Neural crest cell (in vitro differentiated cells): ENCODE measurements at places on chromosomes 6 and 20. TPM values are rescaled to one million over a fixed set of nuclear protein-coding genes. Genes with fewer than 3 reads are reported as not detected.

GRCh38 chr6:138222901-138223546, 4.7 kb upstream of the PBOV1 start:
- H3K4me3 ChIP-seq, result no peak overlapping the region
- peaks cover 4% of the 10 kb centered on the region for H3K27me3 ChIP-seq
- no peaks in the 10 kb centered on the region for H3K4me1 ChIP-seq

DNA sequence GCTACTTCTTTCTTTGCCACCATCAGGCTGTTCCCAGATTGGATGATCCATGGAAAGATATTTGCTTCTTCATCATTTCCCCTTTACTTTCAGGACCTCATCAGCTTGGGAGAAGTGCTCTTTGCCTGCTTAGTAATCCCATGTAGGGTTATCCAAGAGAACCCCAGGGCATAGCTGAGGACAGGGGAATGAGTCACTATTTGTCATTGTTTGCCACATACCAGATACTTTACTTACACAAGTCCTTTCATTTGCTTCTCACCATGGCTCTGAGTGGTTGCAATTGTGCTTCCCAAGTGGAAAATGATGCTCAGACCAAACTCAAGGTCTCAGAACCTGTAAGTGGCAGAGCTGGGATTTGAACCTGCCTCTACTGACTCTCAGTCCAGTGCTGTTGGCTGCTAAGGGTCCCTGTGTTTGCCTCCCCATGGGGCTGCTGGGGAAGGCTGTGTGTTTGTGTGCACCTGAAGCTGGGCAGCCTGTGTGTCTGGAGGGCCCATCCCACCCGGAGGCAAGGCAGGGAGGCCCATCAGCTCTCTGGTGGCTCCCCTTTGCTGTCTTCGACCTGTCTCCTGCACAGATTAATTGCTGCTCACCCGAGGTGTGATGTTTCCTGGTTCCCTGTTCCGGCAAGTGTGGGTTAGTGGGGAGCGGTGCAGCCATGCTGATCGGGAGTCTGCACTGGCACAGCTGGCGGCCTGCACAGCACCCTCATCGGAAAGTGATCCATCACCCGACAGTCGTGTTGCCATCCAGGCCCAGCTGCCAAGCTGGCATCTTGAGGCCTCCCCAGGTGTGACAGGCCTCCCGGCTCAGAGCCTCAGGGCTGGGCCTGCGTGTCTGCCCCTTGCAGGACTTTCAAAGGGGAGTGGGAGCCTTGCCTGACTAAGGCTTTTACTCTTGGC, 228.8 kb downstream of the DHX35 start:
- no peak for DNase-seq
- no peaks in the 10 kb centered on the region for H3K36me3 ChIP-seq

- H3K36me3 ChIP-seq, result no peaks in the 10 kb centered on the region
- no peak within 1 kb of the TSS for H3K27ac ChIP-seq
- peak within 1 kb of the TSS; percentile 25 for H3K4me3 ChIP-seq
- peaks cover 22% of the 10 kb centered on the region for H3K27me3 ChIP-seq
These were observed at the start of gene LHFPL5 for GRCh38 chr6:35804996-35805736. Gene LHFPL5, plus strand, starts transcription at chr6:35805352. Its CDS starts 319 bp downstream, at chr6:35805671.

- H3K4me3 ChIP-seq, result no peak overlapping the region
- no peaks in the 10 kb centered on the region for H3K27me3 ChIP-seq
- DNase-seq, result no peak
- peaks cover 30% of the 10 kb centered on the region for H3K4me1 ChIP-seq
- peaks cover 32% of the 10 kb centered on the region for H3K36me3 ChIP-seq
These were observed 107.7 kb downstream of the AGPAT4 start for GRCh38 chr6:161166176-161166575.

- peaks cover 61% of the 10 kb centered on the region for H3K27me3 ChIP-seq
- DNase-seq, result no peak
- peaks cover 3% of the 10 kb centered on the region for H3K36me3 ChIP-seq
- H3K4me1 ChIP-seq, result no peaks in the 10 kb centered on the region
- no peak overlapping the region for H3K27ac ChIP-seq
These were observed 90.7 kb downstream of the CEP57L1 start for GRCh38 chr6:109186012-109186411.

GRCh38 chr6:96675597-96675996, 112.7 kb downstream of the FHL5 start:
- no peaks in the 10 kb centered on the region for H3K36me3 ChIP-seq
- no peak for DNase-seq
- H3K4me1 ChIP-seq, result no peaks in the 10 kb centered on the region
- H3K4me3 ChIP-seq, result no peak overlapping the region
- no peaks in the 10 kb centered on the region for H3K27me3 ChIP-seq

DNA sequence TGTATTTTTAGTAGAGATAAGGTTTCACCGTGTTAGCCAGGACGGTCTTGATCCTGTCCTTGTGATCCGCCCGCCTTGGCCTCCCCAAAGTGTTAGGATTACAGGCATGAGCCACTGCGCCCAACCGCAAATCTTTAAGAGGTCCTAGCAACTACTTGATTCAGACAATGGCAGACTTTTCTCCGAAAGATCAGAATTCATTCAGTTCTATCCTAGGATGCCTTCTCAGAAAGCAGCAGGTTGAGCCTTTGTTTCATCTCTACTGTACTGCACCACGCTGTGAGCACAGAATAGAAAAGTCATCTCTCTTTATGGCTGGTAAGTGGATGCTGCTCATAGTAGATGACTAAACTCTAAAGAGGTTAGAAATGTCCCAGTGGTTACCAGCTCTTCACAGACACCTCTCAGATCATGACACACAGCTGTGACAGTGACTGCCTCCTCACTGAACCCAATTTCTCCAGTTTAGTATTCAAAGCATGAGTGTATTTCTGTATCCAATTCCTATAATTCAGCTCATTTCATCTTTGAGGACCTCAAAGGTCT, 6.0 kb upstream of the HSF2 start:
- peaks cover 7% of the 10 kb centered on the region for H3K27me3 ChIP-seq
- no peaks in the 10 kb centered on the region for H3K36me3 ChIP-seq
- H3K4me3 ChIP-seq, result no peak overlapping the region
- H3K27ac ChIP-seq, result no peak overlapping the region
- peaks cover 4% of the 10 kb centered on the region for H3K4me1 ChIP-seq
- no peak for DNase-seq

GRCh38 chr6:144954241-144954556, 669.1 kb downstream of the UTRN start:
- H3K27me3 ChIP-seq, result no peaks in the 10 kb centered on the region
- DNase-seq, result no peak

- H3K27me3 ChIP-seq, result no peaks in the 10 kb centered on the region
- H3K36me3 ChIP-seq, result no peaks in the 10 kb centered on the region
- no peaks in the 10 kb centered on the region for H3K4me1 ChIP-seq
These were observed 14.6 kb upstream of the RHAG start for GRCh38 chr6:49651239-49651638.

- H3K27me3 ChIP-seq, result no peaks in the 10 kb centered on the region
- H3K4me3 ChIP-seq, result no peak overlapping the region
- no peak for DNase-seq
- no peak overlapping the region for H3K27ac ChIP-seq
These were observed 102.6 kb downstream of the FLRT3 start for GRCh38 chr20:14234666-14235295.

GRCh38 chr6:166237617-166238016, 70.0 kb upstream of the TBXT start:
- H3K36me3 ChIP-seq, result no peaks in the 10 kb centered on the region
- H3K4me1 ChIP-seq, result no peaks in the 10 kb centered on the region
- peaks cover 13% of the 10 kb centered on the region for H3K27me3 ChIP-seq
- no peak overlapping the region for H3K4me3 ChIP-seq
- no peak for DNase-seq

DNA sequence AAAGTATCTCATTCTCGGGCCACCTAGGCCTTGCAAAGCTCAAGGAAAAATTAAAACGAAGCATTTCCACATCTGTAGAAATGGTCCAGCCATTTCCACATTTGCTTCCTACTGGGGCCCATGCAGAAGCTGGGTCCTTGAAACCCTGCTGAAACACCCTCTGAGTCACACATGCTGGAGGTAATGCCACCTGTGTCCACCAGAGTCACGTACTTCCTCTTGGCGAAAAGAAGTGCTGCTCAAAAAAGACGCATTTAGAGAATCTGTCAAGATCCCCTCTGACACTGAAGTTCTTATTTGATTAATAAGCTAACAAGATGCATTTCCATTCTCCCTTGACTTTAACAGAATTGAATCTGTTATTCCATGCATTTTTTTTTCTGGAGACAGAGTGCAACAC, 423.2 kb downstream of the PREX1 start:
- DNase-seq, result no peak
- no peaks in the 10 kb centered on the region for H3K36me3 ChIP-seq
- no peak overlapping the region for H3K4me3 ChIP-seq

GRCh38 chr6:37473364-37474095, 26.2 kb downstream of the CCDC167 start:
- H3K27ac ChIP-seq, result no peak overlapping the region
- no peak for DNase-seq
- H3K4me1 ChIP-seq, result peaks cover 4% of the 10 kb centered on the region
- H3K27me3 ChIP-seq, result no peaks in the 10 kb centered on the region
- peaks cover 17% of the 10 kb centered on the region for H3K36me3 ChIP-seq
- H3K4me3 ChIP-seq, result no peak overlapping the region

DNA sequence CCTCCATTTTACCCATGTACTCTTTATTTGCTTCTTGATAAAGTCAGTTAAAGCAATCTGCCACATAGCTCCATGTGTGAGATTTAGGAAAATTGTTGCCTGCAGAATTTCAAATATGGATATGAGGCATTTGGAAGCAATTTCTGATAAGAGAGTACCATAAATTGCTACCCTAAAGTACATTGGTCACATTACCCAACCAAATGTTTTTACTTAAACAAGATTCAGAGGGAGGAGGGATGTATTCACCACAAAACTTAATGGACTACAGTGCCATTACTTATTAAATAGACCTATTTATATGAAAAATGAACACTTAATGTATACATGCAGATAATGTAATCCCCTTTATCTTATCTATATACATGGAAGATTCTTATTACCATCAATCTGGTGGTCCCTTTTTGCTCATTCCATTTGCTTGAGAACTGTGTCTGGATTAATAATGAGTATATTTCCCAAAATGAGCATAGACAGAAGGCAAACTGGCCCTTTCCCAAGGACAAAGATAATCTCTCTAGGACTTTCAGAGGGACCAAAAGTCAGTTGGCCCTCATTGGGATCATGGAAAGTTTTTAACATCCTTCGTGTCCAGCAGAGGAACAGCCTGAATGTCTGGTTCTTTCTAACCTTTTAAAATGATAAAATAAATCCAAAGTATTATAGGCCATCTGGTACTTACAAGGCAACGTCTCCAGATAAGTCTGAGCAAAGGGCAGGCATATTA, 526.4 kb downstream of the CBLN4 start:
- no peaks in the 10 kb centered on the region for H3K36me3 ChIP-seq
- H3K27ac ChIP-seq, result no peak overlapping the region
- no peak for DNase-seq
- H3K27me3 ChIP-seq, result no peaks in the 10 kb centered on the region
- no peak overlapping the region for H3K4me3 ChIP-seq
- no peaks in the 10 kb centered on the region for H3K4me1 ChIP-seq

DNA sequence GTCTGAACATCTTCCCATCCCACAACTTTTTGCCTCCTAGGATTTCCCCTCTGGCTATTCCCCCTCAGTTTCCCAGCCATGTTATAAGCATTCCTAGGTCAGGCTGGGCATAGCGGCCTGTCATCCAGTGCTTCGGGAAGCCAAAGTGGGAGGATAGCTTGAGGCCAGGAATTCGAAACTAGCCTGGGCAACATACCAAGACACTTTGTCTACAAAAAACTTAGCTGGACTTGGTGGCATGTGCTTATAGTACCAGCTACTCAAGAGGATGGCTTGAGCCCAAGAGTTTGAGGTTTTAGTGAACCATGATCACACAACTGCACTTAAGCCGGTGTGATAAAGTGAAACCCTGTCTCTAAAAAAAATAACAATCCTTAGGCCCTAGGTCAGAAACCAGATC, 447.4 kb downstream of the KIF16B start:
- no peaks in the 10 kb centered on the region for H3K27me3 ChIP-seq
- no peaks in the 10 kb centered on the region for H3K36me3 ChIP-seq
- no peak for DNase-seq
- no peak overlapping the region for H3K27ac ChIP-seq

DNA sequence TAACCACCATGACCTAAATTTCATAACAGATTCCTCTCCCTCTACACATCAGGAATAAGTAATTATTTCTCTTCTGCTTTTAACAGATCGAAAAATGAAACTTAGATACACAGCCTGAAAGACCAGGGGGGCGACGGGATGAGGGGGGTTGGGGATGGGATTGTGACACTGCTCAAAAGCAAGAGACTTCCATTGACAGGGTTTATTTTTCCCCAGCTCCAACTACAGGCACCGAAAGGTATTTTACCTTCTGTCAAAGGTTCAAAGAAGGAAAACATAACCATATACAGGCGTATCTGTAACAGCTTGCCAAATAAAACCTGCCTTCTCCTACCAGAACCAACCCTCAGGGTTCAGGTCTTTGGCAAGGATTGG, 1.3 kb downstream of the EPHA7 start:
- peak overlapping the region; percentile 36 for H3K27ac ChIP-seq
- no peaks in the 10 kb centered on the region for H3K27me3 ChIP-seq
- H3K4me1 ChIP-seq, result peaks cover 37% of the 10 kb centered on the region
- H3K4me3 ChIP-seq, result peak overlapping the region; percentile 94
- H3K36me3 ChIP-seq, result no peaks in the 10 kb centered on the region

- H3K4me1 ChIP-seq, result no peaks in the 10 kb centered on the region
- no peaks in the 10 kb centered on the region for H3K36me3 ChIP-seq
- H3K27me3 ChIP-seq, result no peaks in the 10 kb centered on the region
- no peak overlapping the region for H3K4me3 ChIP-seq
- H3K27ac ChIP-seq, result no peak overlapping the region
- DNase-seq, result no peak
These were observed 108.9 kb upstream of the STXBP5 start for GRCh38 chr6:147095316-147095715.

GRCh38 chr6:80197474-80197873, 91.0 kb downstream of the BCKDHB start:
- no peaks in the 10 kb centered on the region for H3K27me3 ChIP-seq
- no peak overlapping the region for H3K27ac ChIP-seq
- H3K4me1 ChIP-seq, result peaks cover 9% of the 10 kb centered on the region
- DNase-seq, result no peak

DNA sequence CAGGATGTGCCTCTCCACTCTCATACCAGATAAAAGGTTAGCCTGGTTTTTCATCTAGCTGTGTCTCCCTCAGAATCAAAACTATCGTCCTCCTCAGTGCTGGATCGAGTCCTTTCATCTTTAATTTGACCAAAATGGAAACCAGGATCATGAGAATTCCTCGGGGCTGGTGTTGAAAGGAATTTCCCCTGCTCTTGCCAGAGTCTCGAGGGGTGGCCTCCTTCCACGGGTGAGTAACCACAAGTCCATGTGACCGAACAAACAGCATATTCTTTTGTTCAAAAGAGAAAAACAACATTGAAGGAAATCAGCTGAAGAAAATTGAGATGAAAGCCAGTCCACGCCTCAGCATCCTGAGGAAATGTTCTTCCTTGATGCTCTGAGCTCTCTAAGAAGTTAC, 165.9 kb upstream of the CDYL start:
- no peak for DNase-seq
- H3K36me3 ChIP-seq, result peaks cover 2% of the 10 kb centered on the region
- H3K4me1 ChIP-seq, result peaks cover 27% of the 10 kb centered on the region
- peak overlapping the region; percentile 68 for H3K27ac ChIP-seq
- H3K27me3 ChIP-seq, result no peaks in the 10 kb centered on the region
- H3K4me3 ChIP-seq, result no peak overlapping the region

PCK1 gene
- total RNA-seq, result not detected in 2 replicates

ZSCAN9 gene
- total RNA-seq, result 30.3 and 31.4 TPM in 2 replicates

RPP40 gene
- 9.3 and 9.7 TPM in 2 replicates for total RNA-seq

SLC22A2 gene
- not detected in 2 replicates for total RNA-seq

HRH3 gene
- total RNA-seq, result 0.75 and 0.86 TPM in 2 replicates

CRISP3 gene
- total RNA-seq, result not detected in 2 replicates

TFAP2D gene
- total RNA-seq, result not detected in 2 replicates

CPNE5 gene
- 0.54 and 1.0 TPM in 2 replicates for total RNA-seq

WFDC2 gene
- total RNA-seq, result 7.4 and 8.7 TPM in 2 replicates
